ENCODE measurements at places on chromosomes 4 and X. TPM values are rescaled to one million over a fixed set of nuclear protein-coding genes. Genes with fewer than 3 reads are reported as not detected.

The KLHL34 gene
- not detected for total RNA-seq

The CD40LG gene
- total RNA-seq = not detected

The SUPT20HL2 gene
- not detected for total RNA-seq

The CLDN34 gene
- not detected for total RNA-seq

The SOD3 gene
- 1.7 TPM for total RNA-seq

The GPM6B gene
- not detected for total RNA-seq

Data from SJSA1 (cell line).